Hepatocyte (in vitro differentiated cells): ENCODE measurements at places on chromosomes 13 and 19. TPM values are rescaled to one million over a fixed set of nuclear protein-coding genes. Genes with fewer than 3 reads are reported as not detected.

The TNFSF13B gene
- 0.97 and 1.4 TPM in 2 replicates for polyA plus RNA-seq

- DNase-seq: no peak
These were observed 842.2 kb upstream of the GPC6 start for GRCh38 chr13:92384410-92384809.

GRCh38 chr13:113952151-113952982 is 21.5 kb downstream of the C13orf46 start:
- DNase-seq: no peak

- DNase-seq: no peak
These were observed 393.7 kb downstream of the GPC6 start for GRCh38 chr13:93620181-93620765.

- no peak for DNase-seq
These were observed 7.0 kb upstream of the RCN3 start for GRCh38 chr19:49520705-49521319.

- DNase-seq: no peak
These were observed 71.8 kb downstream of the STARD13 start for GRCh38 chr13:33213797-33214196.
